ENCODE measurements at places on chromosomes 11 and 22.

DNA sequence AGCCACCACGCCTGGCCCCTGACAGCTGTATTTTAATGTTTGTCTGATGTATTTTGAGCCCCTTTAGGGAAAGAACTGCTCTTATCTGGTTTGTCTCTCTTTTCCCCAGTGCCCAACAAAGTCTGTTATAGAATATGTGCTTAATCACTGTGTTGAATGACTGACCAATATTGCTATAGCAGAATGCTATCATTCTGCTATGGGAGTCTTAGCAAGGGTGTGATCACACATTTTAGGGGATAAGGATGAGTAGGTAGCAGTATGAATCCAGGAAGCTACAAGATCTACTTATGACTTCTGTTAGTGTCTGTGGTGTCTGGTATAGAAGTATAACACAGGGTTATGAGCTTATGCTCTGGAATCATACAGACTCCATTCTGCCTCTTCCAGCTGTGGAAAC lies 117.5 kb upstream of the RRM1 start:
- DNase-seq = no peak

DNA sequence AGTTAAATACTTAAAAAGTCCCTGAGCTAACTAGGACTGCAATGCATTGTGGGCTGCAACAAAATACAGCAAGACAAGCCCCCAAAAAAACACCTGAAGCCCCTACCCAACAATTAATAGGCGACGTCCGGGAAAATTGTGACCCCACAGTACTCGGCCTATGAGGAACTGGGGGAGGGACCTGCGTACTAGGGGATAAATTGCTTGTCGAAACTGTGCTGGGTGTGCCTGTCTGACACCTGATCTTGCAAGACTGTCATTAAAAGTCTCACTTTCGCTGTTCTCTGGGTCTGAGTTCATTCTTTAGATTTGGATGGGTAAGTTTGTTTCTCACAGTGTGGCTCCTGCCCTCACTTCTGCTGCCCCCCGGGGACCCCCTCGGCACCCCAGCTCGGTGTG lies 15.2 kb downstream of the TANGO2 start:
- DNase-seq = no peak

DNA sequence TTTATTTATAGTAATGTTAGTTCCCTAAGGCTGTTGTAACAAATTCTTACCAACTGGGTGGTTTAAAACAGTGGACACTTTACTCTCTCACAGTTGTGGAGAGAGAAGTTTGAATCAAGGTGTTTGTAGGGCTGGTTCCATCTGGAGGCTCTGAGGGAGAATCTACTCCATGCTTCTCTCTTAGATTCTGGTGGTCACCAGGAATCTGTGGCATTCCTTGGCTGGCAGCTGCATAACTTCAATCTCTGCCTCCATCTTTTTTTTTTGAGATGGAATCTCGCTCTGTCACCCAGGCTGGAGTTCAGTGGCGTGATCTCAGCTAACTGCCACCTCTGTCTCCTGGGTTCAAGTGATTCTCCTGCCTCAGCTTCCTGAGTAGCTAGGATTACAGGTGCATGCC lies 46.3 kb downstream of the LDLRAD3 start:
- DNase-seq = no peak

GRCh38 chr22:32407312-32407711 lies 4.7 kb downstream of the RTCB start:
- DNase-seq = no peak

DNA sequence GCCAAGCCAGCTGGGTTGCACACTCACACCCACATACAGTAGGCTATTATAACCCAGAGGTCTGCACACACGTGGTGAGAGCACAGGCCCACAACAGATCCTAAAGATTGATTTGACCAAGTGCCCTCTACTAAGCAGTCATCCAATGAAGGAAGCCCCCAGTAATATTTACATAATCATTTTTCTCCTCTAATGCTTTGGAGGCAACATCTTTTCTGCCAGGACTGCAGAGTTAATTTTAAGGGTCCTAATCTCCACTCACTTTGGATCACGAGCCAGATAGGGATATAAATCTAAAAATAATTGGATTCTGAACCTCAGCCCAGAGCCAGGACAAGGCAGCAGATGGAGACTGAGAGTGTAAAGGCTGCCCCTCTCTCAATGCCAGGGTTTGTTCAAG lies 49.1 kb upstream of the MTNR1B start:
- no peak for DNase-seq

DNA sequence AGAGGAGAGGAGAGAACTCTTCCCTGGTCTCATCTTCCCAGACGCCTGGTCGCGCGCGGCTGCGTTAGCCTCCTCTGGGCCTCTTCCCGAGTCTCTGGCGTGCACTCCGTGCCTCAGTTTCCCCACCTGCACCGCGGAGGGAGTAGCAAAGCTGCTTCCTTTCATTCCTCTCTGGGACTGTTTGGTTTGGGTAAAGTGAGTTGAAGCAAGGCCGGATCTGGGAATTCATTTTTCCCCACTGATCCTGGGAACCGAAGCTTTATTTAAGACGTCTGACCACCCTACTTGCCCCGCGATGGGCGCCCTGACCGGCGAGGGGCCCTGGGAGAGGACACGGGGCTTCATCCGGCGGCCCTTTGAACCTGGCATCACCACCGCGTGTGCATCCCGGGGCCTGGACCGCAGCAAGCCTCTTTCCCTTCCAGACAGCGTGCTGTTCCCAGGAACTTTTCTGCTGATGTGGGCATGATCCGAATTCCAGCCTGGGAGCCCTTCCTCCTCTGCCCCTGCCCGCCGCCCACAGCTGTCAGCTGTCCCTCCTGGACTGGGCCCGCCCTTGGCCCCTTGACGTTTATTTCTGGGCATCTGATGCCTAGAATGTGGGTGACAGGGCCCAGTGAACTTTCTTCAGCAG lies 758 bp downstream of the LDLRAD3 start:
- DNase-seq = no peak

Data from GM19239 (cell line).